ENCODE measurements at places on chromosomes 3 and 15.

DNA sequence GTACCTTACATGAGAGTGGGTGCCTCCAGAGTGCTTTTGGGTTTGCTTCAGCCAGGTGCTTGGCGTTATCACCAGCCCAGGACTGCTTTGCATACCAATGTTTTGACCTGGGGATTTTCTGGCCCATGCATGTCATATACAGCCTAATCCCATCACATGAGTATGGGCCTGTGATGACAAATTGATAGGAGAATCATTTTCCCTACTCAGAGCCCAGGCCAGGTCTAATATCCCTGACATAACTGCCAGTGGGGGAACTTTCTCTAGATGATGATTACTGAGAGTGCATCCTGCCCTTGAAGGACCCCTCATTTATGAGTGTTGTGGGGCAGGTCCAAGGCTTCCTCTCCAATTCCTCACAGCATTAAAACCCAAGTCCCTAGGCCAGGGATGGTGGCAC lies 197.5 kb upstream of the LYSMD4 start:
- DNase-seq = no peak

GRCh38 chr3:113898892-113899291 lies 48.9 kb upstream of the ZDHHC23 start:
- DNase-seq = peak; percentile 81

DNA sequence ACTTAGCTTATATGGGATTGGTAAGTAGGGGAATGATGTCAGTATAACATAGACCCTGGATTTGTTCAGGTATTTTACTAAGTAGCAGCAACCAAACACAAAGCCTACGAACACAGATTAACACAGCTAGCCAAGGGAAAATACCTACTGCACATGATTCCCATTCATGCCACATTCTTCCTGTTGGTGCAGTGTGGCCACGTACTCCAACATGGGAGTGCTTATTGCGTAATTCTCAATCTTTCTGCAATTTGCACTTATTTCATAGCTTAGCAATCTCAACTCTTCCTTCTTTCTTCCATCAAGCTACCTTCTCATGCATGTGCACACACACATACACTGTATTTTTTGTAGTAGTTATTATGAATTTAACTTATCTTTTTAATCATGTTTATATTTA lies 186.8 kb downstream of the IL5RA start:
- peak; percentile 24 for DNase-seq

DNA sequence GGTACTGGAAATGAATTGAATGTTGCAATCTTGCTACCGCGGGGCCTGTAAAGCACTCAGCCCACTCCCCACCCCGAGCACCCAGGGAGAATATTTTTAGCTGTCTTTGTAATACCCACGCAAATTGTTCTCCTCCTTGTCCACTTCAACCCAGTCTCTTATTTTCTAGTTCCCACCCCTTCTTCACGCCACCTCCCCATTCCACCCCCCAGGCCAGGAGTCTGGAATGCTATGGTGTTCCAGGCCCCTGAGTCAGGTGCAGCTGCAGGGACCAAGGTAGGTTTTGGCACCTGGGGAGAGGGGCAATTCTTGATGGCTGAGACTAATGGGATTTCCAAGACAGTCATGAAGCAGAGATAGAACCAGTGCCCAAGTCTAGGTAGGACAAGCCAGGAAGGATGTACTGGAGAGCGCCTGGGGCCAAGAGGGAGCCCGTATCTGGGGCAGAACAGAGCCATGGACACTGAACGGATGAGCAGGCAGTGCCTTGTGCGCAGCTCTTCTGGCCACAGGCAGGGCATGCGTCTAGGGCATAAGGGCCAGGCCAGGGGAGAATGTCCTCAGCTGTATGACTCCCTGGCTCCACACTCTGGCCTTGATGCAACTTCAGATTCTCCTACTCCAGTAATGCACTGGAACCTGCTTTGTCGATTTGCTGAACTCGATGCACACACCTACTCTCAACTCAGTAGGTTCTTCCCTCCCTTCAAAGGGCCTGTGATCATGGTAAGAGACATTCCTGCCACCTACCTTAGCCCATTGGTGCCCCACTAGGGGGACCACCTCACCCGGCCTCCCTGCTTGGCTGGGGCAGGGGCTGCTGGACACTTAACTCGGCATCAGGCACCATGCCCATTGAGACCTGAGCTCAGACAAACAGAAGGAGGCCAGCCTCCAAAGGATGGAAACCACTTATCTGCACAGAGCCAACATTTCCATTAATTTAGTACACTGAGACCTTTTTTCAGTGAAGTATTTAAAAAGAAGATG lies 34.6 kb upstream of the MAGEF1 start:
- DNase-seq = no peak

GRCh38 chr3:26312816-26313215 lies 309.8 kb upstream of the LRRC3B start:
- DNase-seq = no peak

DNA sequence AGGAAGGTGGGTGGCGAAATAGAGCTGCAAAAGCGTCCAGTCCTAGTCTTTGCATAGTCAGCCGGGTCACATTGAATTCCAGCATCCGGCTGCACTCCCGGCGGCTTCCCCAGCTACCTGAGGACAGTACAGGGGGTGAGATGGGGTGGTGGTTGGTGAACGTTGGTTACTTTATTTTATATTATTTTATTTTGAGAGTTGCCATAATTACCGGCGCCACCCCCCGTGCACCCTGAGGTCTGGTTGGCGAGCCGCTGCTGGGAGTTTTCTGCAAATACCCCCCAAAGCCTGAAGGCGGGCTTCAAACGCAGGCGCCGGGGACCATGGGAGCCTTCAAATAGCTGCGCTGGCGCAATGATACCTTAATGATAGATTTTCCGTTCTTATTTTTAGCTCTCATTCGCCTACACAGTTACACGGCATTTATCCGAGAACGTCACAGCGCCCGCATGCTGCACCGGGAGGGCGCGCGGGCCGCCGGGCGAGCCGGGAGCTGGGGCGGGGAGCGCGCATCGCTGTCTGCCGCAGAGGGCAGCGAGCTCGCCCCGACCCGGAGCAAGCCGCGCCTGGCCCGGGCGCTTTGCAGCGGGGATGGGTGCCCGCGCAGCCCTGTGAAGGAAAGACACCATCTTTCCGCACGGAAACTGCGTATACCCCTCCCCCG lies 756 bp upstream of the RASGRF1 start:
- no peak for DNase-seq

DNA sequence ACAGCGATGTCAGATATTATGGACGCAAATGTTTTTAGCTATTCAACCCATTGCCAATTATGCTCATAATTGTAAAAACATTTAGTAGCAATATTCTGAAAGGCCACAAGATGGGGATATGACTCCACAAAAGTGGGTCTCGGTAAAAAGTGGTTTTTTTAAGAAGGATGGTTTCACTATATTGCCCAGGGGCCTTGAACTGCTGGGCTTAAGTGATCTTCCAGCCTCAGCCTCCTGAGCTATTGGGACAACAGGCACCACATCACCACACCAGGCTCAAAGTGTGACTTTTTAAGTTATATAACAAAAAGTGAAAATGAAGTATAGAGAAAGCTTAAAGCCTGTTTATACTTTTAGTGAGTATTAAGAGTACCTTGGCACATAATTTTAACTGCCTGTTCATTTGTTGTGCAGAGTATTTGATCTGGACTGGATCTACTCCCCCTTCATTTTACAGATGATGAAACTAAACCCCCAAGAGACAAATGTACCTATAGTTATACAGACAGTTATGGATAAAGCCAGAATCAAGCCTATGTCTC lies 9.4 kb downstream of the NAA50 start:
- DNase-seq = peak; percentile 66

- DNase-seq = no peak
These were observed 139.3 kb downstream of the RSRC1 start for GRCh38 chr3:158249183-158249582.

DNA sequence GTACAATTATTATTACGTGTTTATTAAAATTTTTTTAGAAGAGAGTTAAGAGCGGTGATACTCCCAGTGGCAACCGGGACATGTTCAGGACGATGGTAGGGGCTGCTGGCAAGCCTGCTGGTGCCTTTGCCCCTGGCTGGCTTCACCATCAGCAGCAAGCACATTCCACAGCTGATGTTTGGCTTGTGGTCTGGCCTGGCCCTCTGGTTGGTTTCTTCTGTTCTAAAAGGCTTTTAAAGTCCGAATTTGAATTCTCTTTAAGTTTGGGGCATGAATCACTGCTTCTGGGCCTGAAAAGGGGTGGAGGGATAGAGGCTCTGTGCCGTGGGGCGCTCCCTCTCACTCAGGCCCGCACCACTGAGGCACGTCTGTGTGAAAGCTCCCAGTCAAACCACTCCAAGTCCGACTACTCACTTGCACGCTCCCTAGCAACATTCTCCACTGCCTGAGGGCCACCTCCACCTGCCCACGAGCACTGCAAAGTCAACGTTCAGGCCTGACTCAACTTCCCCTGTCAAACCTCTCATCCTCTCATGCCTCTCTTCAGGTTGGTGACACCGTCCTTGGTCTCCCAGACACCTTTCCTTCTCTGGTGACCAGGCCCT lies 10.1 kb downstream of the ITGA11 start:
- no peak for DNase-seq

DNA sequence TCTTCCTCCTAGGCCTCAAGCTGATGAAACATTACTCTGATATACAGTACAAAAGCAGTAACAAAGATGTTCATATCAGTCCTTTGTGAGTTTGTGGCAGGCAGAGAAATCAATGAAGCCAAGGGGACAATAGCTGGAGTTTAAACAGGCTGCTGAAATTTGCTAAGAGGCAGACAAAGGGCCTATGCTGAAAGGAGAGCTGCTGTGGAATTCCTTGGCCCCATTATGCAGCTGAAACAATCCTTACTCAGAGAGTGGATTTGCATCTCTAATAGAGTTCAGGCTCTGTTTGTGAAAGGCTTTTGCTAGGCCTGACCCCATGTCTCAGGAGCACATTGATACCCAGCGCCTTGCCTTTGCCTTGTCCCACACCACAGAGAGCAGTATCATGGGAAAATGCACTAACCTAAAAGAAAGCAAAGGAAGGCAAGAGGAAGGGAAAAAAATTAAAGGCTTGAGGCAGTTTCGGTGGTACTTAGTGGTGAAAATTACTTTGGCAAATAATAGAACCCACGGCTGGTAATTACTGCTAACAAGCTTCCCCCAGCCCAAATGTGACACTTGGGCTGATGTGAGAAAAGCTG lies 195.0 kb upstream of the EPHA3 start:
- DNase-seq = no peak

All from renal cortical epithelial cell (primary cell).